ENCODE measurements at places on chromosomes 3 and 15.

DNA sequence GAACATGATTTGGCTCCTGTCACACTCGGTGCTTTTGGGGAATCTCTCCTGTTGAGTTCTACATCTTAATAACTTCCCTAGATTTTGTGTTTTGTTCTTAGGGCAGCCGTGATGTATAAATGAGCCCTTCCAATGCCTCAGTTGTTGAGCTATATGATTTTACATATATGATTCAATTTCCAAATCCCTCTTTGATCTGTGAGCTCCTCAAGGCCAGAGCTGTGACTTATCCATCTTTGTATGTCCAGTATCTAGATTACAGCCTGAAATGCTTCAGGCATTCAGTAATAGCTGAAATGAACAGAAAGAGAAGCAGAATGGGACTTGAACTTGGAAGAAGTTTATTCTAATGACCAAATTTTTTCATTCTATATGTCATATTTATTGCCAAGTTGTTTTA lies 26.6 kb downstream of the CGGBP1 start:
- no peak for DNase-seq

GRCh38 chr3:95815828-95816227 lies 998.6 kb upstream of the EPHA6 start:
- DNase-seq, result no peak

GRCh38 chr3:12993517-12994356 lies 79.5 kb downstream of the IQSEC1 start:
- no peak for DNase-seq

- no peak for DNase-seq
Observed at GRCh38 chr3:37094636-37095035, 79.7 kb downstream of the LRRFIP2 start.

DNA sequence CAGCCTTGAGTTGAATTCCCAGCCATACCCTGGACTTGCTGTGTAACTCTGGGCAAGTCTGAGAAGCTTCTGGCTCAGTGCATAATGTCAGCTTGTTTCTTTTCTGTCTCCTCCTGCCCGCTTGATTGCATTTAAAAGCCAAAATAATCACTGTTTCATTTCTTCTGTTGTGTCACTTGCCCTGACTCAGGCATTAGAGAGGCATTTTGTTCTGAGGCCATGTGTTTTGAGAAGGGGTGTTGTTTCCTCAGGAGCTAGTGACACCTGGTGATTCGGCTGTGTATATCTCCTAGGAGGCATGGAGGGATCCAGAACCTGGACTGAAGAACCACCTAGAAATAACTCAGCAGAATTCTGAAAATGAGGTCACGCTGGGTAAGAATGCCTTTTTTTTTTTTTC lies 16.0 kb downstream of the WDR73 start:
- DNase-seq, result no peak

DNA sequence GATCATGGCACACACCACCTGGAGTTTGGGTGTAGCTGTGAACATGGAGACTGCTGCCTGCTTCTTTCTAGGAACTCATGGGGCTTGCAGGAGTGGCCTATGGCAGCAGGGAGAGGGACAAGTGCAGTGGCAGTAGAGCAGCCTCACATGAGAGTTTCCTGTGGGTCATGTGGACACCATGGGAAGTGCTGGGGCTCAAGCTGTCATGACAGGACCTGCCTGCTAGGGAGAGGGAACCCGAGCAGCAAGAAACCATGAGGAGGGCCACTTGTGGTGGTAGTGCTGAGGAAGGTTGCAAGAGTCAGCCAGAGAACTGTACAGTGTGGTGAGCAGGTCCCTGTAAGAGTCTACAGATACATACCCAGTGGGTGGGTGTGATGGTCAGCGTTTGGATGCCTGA lies 73.8 kb upstream of the MRPS22 start:
- no peak for DNase-seq

- no peak for DNase-seq
Observed at GRCh38 chr3:29275309-29275708, 5.6 kb upstream of the RBMS3 start.

GRCh38 chr3:51932471-51933370 lies 9.0 kb downstream of the RRP9 start:
- no peak for DNase-seq

GRCh38 chr3:171375666-171376595 lies 84.3 kb downstream of the TNIK start:
- DNase-seq, result no peak

- no peak for DNase-seq
Observed at GRCh38 chr3:105755121-105755886, 113.5 kb downstream of the CBLB start.

- DNase-seq, result no peak
Observed at GRCh38 chr3:143171141-143171980, 51.8 kb downstream of the CHST2 start.

- no peak for DNase-seq
Observed at GRCh38 chr15:29743475-29743874, 78.8 kb downstream of the TJP1 start.

DNA sequence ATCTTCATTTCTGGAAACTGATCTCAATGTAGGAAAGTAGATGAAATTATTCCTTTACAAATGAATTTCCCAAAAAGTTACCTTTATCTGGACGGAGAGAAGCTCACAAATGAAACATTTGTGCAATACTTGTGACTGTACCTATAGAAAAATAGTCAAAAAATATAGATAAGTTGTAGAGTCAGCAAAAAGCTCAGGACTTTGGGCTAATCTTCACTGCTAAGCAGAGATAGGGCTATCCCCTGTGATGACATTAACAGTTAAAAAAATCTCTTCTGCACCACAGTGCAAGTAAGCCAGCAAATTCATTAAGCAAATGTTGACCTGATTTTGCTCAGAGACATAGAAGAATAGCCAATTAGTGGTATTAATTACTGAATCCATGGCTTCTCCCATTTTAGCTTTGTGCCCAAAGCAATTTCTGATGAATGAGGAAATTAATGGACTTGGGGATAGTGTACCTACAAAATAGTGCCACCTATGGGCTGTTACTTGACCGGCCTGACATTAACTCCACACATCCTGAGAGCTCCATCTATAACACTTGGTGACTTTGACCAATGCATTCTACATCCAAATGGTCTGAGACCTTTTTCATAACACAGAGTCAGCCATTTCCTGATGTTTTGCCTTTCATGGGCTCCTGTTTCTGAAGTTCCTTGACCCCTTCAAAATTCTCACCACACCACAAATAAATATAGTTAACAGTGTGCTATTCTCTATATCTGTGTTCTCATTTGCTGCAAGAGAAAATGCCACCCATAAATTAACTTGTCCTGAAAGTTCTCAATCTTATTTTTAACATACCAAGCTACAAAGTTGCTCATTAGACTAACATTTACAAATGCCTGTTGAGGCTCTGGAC lies 105.0 kb downstream of the SSR3 start:
- DNase-seq, result peak; percentile 45

DNA sequence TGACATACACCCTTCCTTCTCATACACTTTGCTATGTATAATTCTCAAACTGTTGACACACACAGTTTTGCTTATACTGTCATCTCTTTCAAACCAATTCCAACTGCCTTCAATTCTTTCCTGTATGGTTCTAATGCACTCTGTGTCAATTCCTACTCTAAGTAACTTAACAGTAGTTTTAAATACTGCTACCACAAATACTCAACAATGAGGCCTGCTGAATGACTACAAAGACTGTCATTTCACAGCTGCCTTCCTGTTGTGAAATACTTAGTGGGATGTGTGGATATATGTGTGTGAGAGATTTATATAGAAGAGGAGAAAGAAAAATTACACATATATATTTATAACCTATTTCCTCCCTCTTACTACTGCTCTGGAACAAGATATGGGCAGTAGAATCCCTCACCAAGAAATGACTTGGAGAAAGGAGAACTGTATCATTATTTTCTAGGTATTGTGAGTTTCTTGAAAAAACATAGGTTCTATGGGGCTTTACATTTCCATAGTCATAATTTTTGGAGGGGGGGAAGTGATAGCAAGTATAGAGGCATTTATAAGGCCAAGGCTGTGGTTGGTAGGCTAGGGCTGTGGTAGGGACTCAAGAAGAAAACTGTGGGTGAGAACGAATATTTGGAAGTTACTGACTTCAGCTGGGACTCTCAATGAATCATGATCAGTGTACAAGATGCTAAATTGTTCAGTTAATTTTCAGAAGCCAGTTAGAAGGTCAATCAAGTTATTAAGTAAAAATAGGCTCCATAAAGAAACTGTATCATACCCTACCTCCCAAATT lies 88.7 kb downstream of the ANKRD28 start:
- DNase-seq, result no peak

- DNase-seq, result no peak
Observed at GRCh38 chr3:128051459-128051836, 789 bp upstream of the SEC61A1 start.

- no peak for DNase-seq
Observed at GRCh38 chr15:66019368-66019767, 150.1 kb downstream of the RAB11A start.

GRCh38 chr3:11734-12133 lies 184.8 kb upstream of the CHL1 start:
- no peak for DNase-seq

DNA sequence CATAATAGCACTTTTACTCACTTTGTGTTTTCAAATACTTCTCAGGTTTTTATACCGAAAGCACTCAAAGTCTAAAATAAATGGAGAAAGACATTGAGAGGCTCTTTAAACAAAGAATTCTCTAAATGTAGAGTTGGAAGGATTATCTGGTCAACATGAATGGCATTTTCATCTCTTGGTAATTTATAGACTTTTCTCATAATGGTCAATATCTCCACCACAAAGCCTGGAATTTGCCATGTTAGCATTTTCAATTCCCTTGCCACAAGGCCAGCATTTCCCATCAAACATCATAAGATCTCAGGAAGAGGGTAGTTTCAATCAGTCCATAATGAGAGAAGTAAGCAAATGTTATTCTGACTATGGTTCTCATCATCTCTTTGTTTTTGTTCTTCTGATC lies 293.0 kb downstream of the CADM2 start:
- no peak for DNase-seq

GRCh38 chr3:154538566-154539360 lies 108.8 kb upstream of the GPR149 start:
- no peak for DNase-seq

GRCh38 chr3:162770551-162770950 lies 1273.9 kb downstream of the OTOL1 start:
- no peak for DNase-seq

GRCh38 chr3:115325539-115325938 lies 178.5 kb upstream of the ZBTB20 start:
- no peak for DNase-seq

DNA sequence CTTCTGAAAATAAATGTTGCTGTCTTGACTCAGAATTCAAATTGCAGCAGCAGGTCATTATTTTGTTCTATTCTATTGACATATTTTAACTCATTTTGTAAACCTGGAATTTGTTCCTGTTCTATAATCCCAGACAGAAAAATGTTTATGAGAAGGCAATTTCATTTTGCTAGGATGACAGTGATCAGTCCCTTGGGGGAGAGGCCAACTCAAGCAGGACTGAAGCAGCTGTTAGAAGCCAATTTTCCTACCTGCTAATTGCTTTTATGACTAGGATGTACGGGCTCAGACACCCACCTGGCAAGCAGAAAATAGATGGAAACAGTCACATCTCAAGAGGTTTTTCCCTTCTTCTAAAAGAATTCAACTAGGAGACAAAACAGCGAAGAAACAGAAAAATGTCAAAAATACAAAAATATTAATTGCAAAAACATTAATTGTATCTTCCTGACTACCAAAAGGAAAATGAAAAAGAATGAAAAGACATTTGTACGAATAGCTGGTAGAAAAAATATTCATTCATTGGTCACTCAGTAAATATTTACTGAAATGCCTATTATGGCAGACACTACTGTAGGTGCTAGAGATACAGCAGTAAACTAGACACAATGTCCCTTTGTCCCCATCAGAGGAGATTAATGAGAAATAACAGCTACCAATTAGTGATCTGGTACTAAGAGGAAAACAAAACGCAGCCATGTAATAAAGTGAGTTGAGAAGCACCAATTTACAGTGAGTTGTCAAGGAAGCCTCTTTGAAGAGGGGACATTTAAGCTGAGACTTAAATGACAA lies 73.5 kb downstream of the PEAK1 start:
- DNase-seq, result peak; percentile 57

GRCh38 chr3:25603703-25604102 lies 61.0 kb downstream of the TOP2B start:
- no peak for DNase-seq

GRCh38 chr3:148036331-148036876 lies 627.2 kb downstream of the ZIC1 start:
- peak; percentile 4 for DNase-seq

DNA sequence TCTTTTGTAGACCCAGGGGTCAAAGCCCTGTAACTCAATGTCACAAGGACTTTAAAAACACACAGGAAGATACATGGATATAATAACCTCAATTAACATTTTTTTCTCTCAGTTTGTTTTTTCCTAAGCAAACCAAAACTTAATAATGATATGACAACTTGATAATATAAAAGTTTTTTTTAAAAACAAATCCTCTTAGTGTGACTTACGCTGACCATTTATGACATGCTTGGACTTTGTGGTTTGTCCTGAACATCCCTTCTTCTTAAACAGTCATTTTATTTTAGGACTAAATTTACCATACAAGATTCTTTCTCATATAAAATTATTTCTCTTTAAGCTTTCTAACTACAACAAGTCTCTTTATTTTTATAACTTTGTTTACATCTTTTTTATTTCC lies 25.4 kb upstream of the FAM3D start:
- DNase-seq, result no peak

- peak; percentile 82 for DNase-seq
Observed at GRCh38 chr3:137105277-137105977, 147.6 kb downstream of the IL20RB start.

DNA sequence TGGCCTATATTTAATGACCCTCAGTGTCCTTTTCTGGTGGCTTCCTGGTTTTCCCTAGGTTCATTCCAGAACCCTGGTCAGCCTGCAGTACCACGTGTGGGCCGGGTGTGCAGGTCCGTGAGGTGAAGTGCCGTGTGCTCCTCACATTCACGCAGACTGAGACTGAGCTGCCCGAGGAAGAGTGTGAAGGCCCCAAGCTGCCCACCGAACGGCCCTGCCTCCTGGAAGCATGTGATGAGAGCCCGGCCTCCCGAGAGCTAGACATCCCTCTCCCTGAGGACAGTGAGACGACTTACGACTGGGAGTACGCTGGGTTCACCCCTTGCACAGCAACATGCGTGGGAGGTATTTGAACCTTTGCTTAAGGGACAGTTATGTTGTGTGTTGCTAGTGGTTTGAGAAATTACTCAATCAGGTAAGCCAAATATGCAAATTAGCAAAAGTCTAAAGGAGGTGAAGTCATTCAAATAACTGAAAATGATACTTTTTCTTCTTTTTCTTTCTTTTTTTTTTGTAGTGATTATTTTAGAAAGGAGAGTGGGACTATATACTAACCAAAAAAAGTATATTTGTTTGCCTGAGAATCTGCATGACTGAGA lies 259.2 kb downstream of the ADAMTSL3 start:
- DNase-seq, result no peak

All from NCI-H1105 (cell line).